ENCODE measurements at places on chromosomes 1 and 21.

DNA sequence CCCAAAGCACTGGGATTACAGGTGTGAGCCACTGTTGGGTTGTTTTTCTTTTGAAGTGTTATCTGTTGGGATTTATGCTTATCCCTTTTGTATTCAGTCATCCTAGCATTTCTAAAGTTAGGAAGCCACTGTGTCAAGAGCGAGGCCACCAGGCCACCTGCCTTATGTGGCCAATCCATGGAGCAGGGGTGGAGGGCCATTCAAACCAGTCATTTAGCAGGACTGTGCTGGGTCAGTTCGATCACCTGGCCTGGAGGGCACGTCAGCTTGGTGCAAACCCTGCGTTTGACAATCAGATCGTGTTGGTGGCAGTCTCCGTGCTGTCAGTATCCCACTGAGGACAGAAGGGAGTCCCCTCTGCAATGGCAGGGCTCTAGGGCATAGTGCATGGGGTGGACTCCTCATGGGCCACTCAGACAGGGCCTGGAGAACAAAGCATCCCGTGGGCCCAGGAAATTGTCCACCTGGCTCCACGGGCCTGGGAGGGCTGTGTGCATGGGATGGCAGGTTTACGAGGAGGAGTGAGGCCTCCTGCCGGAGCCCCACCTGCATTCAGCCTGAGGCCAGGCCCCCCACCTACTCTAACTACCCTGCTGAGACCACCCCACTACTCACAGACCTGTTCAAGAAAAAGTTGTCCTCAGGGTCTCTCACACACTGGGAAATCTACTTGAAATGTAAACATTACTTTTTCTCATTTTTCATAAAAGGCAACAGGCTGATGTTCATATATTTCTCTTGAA is 242.3 kb downstream of the SDCCAG8 start:
- no peak for DNase-seq

DNA sequence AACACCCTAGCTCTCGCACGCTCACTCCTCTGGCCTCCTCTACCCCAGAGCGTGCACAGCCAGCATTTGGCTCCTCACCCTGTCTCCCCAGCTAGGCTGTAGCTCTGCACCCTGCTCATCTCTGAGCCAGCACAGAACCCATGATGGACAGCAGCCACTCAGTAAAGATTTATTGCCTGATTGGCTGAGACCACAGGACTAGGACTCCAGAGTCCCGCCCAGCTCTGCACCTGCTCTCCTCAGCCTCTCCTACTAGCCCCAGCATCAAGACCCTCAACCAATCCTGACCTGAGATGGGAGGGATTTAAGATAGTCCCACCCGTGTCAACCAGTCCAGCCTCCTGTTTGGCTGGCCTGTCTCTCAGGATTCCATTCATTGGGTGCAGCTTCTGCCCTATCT is 9.3 kb downstream of the C1QB start:
- DNase-seq: no peak

- no peak for DNase-seq
Measured at GRCh38 chr1:98027103-98027705, 106.4 kb upstream of the DPYD start.

DNA sequence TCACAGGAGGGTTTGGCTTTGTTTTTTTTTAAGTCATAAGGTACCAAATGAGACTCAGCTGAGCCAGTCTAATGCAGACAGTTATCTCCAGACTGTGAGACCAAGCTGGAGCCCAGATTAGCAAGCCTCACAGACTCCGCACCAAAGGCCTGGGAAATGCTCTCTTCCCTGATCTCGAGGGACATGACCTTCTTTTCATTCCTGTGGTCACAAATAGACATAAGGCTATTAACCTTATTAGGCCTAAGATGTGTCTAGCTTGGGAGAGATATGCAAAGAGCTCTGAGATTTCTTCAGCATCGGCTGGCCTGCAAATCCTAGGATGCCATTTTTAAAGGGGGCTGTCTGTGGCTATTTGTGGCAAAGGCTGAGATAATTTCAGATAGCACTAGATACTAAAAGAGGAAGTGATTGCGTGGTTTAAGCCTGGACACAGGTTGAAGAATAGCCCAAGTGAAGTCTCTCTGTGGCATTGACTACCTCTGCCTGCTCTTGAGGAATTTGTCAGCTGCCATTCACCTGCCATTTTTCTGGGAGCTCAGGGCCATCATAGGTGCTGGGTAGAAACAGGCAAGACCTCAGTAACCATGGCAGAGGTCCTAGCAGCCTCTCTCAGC is 301.3 kb downstream of the SIPA1L2 start:
- no peak for DNase-seq

GRCh38 chr21:38816400-38816977 is 10.8 kb downstream of the ETS2 start:
- DNase-seq: no peak

DNA sequence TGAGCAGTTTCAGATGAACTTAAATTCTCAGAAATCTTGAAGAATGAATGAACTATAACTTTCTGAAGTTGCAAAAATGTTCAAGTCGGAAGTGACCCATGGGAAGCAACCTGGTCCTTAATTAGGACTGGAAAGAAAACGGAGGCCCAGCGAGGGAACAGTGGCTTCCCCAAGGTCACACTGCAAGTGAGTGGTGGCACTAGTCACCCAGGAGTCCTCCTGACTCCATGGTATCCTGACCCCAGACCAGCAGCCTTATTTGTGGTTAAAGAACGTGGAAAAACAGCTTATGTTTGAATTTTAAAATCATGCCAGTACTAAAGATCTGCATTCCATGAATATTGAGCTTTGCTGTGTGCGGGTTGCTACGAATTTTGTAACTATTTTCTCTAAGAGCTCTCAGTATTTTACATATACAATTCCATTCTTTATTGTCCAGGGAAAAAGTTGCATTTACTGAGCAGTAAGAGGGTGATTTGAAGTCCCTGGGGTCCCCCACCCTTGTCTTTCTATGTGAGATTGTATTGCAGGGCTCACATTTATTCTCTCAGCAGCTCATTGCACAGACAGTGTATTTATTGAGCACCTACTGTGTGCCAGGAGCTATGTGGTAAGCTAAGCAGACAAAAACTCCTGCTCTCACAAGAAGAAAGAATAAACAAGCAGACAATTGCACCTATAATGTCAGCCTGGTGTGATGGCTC is 61.6 kb upstream of the ATP5PO start:
- no peak for DNase-seq

GRCh38 chr1:116889380-116889779 is 20.3 kb upstream of the PTGFRN start:
- no peak for DNase-seq
